Stromal cell of bone marrow (primary cell): ENCODE measurements at places on chromosomes 4 and X.

DNA sequence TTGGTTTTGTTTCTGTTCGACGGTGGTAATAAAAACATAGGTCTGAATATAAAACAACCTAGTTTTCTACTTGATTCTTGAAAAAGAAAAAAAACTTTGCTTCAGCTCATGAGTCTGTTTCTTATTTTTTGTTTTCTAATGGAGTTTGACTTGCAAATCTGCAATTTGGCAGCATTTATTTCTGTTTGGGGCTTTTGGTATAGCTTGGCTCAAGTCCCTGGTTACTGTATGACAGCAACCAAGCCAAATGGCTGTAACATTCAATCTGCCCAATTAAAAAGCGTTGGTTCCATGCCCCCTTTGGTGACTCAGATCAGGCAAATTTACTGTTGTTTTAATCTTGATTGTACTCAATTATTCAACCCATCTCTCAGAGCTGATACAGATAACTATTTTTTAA, 263.4 kb downstream of the GRIA3 start:
- no peak for DNase-seq

GRCh38 chrX:672931-673330, 42.3 kb downstream of the SHOX start:
- no peak for DNase-seq

GRCh38 chrX:128759745-128760144, 707.5 kb upstream of the ACTRT1 start:
- no peak for DNase-seq

GRCh38 chr4:90001023-90001422, 106.4 kb downstream of the MMRN1 start:
- DNase-seq, result no peak

- DNase-seq, result no peak
These were observed 15.7 kb downstream of the JADE1 start for GRCh38 chr4:128825226-128825625.

GRCh38 chr4:56671373-56671772, 9.7 kb downstream of the HOPX start:
- no peak for DNase-seq

DNA sequence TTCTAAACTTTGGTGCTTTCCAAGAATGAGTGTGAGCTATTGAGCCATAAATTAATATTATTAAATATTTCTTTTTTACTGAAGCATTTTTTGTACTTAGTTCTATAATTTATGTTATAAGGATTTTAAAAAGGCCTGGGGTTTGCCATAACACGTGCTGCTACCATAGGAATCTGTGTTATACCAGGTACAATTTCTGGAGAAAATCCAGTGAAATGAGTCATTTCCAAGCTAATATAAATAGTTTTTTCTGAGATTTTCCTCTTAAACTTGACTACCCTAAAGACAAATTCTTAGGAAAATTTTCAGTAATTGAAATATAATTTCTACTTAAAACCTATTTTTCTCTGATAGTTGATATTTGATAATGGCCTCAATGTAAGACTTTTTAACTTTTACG, 130.8 kb downstream of the TLL1 start:
- DNase-seq, result no peak

DNA sequence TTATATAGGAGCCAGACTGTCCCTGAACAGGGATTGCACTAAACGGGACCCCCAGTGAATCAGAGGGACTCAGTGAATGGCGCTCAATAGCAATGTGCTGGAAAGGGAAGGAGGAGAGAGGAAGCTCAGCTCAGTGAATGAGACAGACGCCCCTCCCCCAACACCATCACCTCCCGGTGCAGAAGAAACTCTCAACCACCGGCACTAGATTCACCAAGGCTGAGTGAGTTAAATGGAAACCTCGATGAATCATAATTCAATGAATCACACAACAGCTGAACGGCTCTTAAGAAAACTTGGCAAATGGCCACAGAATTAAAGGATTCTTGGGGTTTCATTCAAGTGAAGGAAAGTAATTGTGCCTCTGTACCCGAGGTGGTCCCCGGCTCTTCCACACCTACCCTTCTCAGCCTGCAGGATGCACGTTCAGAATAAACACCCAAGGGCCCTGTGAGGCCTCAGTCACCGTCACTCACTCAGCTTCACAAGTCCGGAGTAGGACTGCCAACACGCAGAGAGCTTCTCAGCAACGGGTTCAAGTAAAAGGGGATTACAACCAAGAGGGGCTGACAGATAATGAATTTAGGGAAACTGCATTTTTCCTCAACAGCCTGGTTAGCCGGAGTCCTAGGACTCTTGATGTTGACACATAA, 29.3 kb downstream of the CRMP1 start:
- peak; percentile 82 for DNase-seq

- no peak for DNase-seq
These were observed 43.3 kb upstream of the STAG2 start for GRCh38 chrX:123918106-123918721.

DNA sequence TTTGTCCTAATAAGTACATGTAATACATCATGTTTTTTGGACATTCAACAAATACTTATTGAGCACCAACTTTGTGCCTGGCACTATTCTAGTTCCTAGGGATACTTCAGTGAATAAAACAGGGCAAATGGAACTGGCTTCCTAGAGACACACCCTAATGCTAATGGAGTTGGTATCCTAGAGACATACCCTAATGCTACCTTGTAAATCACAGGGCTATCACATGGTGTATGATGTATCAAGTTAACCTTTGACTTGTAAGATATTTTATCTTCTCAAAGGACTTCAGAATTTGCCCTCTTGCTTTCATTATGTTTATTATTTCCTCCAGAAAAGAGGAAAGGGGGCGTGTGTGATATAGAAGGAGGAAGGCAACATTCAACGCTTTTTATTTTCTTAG, 10.1 kb downstream of the GK start:
- DNase-seq, result no peak

GRCh38 chr4:86976801-86977485, 42.1 kb downstream of the AFF1 start:
- DNase-seq, result no peak

DNA sequence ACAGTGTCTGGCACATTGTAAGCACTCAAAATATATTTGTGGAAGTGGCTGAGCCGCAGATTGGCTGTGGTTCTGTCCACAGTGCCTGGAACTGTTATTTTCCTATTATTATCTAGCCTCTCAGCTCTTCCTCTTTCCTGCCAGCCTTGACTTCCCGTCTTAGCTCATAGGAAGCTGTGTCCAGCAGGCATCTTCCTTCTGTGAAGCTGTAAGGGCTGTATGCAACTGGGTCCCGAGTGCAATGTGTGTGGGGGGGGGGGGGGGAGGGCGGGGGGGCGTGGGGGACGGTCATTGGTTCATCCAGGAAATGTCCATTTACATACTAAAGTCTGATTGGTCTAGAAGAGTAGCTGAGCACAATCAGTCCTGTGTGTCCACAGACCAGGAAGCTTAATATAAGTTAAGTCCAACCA, 210.7 kb downstream of the PDGFRA start:
- DNase-seq, result peak; percentile 45

DNA sequence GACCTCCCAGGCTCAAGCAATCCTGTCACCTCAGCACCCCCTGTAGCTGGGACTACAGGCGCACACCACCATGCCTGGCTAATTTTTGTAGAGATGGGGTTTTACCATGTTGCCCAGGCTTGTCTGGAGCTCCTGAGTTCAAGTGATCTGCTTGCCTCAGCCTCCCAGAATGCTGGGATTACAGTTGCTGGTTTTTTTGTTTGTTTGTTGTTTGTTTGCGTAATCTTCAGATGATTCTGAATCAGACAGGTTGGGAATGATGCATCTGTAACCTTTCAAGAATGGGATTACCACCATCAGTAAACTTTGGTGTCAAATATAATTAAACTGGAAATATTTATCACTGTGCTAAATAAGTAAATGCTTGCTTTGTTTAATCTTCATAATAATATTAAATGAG, 62.0 kb upstream of the SLC10A4 start:
- no peak for DNase-seq

- DNase-seq, result no peak
These were observed 44.3 kb downstream of the TMEM131L start for GRCh38 chr4:153510252-153511001.

DNA sequence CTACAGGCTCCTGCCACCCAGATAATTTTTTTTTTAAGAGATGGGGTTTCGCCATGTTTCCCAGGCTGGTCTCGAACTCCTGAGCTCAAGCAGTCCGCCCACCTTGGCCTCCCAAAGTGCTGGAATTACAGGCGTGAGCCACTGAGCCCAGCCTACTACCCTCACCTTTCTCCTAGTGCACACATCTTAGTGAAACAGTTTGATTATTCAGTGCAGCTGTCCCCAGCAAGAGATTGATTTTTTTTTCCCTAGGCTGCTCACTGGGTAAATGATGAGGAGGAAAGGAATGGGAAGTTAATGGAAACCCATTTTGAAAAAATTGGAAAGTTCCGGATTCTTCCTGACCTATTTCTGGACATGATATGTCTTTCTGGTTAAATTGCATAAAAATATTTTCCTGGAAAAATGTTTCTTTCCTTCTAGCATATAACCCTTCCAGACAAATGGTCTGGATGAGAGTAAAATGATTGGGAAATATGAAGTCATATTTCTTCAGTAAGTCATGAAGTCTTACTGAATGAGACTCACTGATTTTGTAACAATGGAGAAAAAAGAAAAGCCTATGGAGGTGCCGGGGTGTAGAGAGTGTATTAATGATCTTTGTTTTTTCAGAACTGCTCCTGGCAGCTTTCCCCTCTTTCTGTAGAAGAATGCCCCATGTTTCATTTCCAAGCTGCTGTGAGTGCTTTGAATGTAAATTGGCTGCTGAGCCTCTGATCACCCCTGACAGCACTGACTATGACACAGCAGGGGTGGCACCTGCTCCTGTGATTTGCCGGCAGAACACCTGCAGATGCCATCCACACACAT, 19.5 kb upstream of the ZNF41 start:
- peak; percentile 59 for DNase-seq

DNA sequence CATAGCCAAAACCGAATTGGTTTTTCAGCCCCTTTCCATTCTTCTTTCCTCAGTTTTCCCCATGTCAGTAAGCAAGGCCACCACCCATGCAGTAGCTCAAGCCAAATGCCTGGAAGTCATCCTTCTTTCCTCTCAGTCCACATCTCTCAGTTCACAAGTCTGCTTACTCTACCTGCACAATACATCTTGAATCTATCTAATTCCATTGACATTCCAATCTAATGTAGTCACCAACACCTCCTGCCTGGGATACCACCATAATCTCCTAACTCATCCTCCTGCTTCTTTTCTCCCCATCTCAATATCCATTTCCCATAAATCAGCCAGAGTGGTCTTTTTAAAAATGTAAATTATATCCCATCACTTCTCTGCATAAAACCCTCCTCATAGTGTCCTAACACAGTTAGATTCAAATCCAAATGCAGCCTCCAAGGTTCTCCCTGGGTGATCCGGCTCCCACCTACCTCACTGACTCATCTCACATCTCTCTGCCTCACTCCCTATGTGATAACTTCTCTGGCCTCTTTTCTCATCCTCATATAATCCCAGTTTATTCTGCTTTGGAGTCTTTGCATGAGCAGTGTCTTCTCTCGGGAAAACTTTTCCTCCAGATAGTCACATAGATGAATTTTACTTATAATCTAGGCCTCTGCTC, 26.9 kb downstream of the KCNIP4 start:
- no peak for DNase-seq
